ENCODE measurements at places on chromosomes 3 and 15.

DNA sequence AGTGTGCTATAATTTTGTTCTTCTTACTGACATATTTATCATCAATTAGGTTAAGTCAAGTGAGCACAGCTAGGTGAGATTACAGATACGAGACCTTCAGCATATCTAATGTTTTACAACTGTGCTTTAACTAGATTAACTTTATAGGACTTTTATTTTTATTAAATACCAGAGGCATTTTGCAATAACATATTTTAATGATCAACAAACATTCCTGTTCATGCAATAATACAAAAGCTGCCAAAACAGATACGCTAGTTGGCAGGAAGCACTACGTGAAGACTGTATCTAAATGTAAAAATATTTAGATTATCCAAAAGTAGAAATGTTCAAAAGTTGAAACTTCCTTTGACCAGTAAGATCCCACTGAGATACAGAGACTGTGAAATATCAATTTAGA, 139.1 kb downstream of the CBLB start:
- DNase-seq, result no peak

GRCh38 chr15:74873036-74873755, at the start of gene SCAMP2:
TSS of gene SCAMP2 (minus strand) at chr15:74873365. CDS start at chr15:74873255, 110 bp downstream.
- DNase-seq, result peak; percentile 95

- DNase-seq, result no peak
These were observed 12.8 kb upstream of the SH3BP5 start for GRCh38 chr3:15345066-15345607.

- no peak for DNase-seq
These were observed 60.1 kb downstream of the MGLL start for GRCh38 chr3:127762077-127762786.

GRCh38 chr15:84881520-84881830, 3.0 kb upstream of the SLC28A1 start:
- DNase-seq, result no peak

GRCh38 chr3:13650210-13651056, 101.5 kb downstream of the FBLN2 start:
- DNase-seq, result no peak

DNA sequence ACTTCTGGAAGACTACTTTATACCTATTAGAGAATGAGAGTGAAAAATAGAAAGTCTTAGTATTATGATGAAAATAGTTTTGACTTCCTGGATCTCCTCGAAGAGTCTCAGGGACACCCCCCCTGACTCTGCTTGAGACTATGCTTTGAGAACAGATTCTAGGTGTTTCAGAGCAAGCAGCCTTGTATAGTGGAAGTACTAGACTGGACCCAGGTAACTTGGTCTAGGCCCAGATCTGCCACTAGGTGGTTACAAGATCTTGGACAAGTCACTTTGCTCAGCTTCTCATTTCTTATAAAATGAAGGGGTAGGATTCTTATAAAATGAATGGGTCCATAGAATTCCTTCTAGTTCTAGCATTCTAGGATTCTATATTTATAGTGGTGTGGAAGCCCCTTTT, 9.1 kb downstream of the ABHD5 start:
- DNase-seq, result no peak

GRCh38 chr15:60540002-60540651, 61.2 kb upstream of the ICE2 start:
- DNase-seq, result no peak

DNA sequence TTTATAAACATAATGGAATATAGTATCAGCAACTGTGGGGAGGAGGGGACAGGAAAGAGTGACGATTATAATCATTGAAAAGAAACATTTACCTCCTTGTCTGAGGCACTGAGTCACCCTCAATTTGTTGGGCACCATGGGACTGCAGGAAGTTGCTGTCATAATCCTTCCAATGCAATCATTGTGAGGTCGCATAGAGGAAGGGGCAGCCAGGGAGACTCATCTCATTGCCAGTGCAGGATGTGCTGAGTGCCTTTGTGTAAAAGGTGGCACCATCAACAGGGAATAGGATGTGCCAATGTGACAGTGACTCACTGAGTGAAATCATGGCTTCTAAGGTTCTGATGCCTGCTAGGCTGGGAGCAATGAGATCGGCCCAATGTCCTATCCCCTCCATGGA, 300.4 kb upstream of the ADAMTS9 start:
- no peak for DNase-seq

- no peak for DNase-seq
These were observed 173.5 kb downstream of the ATP10A start for GRCh38 chr15:25689592-25689991.

DNA sequence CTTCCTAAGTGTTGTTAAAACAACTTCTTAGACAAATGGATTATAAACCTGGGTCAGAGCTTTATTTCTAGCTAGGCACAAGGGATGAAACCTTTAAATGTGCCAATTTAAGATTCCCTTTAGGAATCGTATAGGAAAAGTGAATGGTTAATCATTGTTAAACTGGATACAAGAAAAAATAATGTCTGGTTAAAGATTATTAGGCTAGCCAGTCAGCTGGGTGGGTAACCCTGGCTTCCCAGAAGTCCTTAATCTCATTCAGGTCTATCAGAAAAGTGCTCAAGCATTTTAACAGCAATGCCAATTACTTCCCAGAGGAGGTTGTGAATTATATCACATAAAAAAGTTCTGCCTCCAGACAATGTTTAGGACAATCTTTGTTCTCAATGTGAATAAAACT, 37.6 kb downstream of the NANOGP8 start:
- no peak for DNase-seq

DNA sequence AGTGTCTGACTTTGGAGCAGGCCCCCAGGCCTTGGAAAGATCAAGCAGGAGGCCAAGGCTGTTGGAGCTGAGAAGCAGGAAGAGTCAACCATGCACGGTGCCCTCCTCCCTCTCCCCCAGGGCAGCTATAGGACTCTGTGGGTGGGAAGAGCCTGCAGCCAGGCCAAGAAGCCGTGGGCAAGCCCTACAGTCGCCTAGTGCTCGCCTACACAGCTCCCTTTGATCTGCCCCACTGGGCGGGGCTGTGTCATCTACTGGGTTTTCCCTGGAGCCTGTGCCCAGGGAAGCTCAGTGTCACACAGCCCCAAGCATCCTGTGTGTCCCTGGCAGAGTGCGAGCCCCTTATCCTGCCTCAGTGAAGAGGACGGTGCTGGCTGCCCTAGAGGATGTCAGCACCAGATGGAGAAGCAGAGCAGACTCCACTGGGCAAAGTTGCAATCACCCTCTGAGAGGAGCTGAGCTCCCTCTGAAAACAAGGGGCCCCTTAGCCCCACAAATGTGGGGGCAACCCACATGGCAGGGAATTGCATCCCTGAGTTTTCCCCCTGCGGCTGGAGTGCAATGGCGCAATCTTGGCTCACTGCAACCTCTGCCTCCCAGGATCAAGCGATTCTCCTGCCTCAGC, 72.2 kb downstream of the KLF13 start:
- no peak for DNase-seq

GRCh38 chr3:514192-514591, 317.6 kb downstream of the CHL1 start:
- no peak for DNase-seq

GRCh38 chr3:50231581-50231980, 4.4 kb upstream of the GNAI2 start:
- no peak for DNase-seq

GRCh38 chr3:128585974-128586373, 64.6 kb downstream of the RPN1 start:
- no peak for DNase-seq

DNA sequence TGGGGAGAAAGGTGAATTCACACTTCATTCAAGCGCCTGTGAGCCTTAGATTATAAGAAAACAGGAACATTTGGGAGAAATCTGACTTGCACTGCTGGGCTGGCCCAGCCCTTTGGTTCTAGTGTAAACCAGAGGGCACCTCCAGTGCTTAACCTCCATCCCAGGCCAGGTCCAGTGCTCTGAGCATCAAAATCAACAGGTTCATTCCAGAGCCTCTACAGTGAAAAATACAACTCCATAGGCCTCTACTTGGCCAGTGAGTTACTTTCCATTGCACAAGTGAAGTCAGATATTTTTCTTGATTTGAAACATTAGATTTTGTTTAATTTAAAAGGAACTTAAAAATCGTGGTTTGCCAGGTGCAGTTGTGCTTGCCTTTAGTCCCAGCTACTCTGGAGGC, 3.0 kb downstream of the SNUPN start:
- DNase-seq, result no peak

DNA sequence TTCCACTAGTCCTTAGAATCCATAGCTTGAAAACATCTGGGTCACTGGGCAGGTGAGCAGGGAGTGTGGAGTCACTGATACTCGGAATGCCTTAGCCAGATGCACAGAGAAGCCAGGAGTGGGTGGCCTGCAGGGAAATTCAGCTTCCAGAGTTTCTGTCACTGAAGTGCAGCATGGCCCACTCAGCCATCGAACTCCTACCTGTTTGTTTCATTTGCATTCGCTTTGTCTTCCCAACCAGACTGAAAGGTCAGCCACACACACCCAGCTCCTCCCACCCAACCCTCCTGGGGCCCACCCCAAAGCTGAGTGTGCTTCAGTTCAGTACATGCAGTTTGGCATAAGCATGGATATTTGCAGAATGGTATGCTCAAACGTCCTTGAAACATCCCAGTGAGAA, 124.5 kb upstream of the ATP10A start:
- no peak for DNase-seq

GRCh38 chr3:138089091-138089490, 26.3 kb downstream of the DZIP1L start:
- DNase-seq, result no peak

- no peak for DNase-seq
These were observed 36.9 kb downstream of the RFTN1 start for GRCh38 chr3:16476636-16477035.

DNA sequence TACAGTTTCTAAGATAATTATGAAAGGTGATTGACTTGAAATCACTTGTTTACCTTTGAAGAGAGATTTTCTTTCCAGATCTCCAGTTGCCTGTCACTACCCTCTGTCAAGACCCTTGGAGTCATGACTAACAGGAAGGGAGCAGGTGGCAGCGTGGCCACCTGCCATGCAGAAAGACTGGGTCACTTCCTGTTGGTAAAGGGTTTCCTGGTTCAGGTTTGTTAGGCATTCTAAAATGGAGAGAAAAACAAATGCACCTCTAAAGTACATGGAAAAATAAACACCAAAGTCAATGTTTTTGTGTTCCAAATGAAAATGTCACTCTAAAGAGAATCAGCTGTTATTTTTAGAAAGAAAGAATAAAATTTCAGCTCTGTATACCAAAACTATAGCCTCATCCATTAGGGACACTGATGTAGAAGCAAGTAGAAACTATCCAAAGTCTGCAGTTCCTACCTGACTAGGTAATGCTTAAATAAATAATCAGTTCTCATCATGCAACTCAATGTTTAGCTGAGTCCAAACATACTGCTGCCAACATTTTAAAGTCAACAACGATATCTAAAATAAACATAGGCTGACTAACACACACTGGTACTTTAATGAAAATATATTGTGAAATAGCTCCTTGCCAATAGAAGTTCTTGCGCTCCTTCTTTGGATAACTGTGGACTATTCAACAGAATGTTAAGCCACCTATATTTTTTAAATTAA, 23.9 kb upstream of the TM4SF1 start:
- no peak for DNase-seq

DNA sequence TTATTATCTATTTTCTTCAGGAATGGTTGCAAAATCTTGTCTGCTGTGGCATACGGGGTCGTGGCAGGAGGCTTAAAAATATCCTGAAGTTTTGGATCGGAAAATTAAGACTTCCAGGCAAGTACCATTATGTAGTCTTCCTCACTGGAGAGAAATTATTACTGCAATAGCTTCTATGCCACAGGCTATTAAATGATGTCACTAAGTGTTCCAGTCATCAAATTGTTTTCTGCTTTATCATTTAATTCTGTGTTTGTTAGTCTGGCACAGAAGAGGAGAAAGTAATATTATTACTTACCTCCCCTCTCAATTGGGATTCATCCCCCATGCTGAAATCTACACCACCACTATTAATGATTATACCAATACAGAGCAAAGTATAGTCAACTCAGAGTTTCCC, 378.2 kb upstream of the ALCAM start:
- DNase-seq, result no peak

- peak; percentile 32 for DNase-seq
These were observed 71.5 kb upstream of the EIF1B start for GRCh38 chr3:40237889-40238571.

DNA sequence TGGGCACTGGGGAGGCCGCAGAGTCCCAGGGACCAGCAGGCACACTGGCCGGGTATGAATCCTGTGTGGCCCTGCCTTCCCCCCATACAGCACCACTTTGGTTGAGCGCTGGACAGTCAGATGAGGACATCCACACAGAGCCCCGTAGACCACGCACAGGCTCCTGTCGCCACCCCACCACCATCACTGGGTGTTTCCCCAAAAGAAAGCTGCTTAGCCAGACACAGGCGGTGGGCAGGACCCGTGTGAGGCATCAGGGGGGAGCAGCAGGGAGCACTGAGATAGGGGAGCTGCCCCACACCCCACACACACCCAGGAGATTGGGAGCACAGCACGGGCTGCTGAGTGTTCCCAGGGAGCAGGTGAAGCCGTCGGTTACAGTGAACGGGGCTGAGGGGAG, 42.4 kb upstream of the SLC41A3 start:
- DNase-seq, result peak; percentile 74

- peak; percentile 77 for DNase-seq
These were observed 8.0 kb downstream of the POC1A start for GRCh38 chr3:52146189-52146588.

- DNase-seq, result no peak
These were observed 63.9 kb downstream of the MEX3B start for GRCh38 chr15:81981908-81982307.

DNA sequence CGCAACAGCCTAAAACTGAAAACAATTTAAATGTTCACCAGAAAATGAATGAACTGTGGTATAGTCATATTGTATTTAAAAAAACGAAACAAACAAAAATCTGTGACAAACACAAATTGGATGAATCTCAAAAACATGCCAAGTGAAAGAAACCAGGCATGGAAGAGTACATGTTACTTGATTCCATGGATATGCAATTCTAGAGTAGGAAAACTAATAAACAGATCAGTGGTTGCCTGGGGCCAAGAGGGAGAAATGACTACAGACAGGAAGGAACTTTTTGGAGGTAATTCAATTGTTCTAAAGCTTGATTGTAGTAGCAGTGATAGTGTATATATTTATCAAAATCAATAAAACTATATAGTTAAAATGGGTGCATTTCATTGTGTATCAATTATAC, 16.8 kb downstream of the UBE3A start:
- no peak for DNase-seq

- peak; percentile 37 for DNase-seq
These were observed 48.6 kb upstream of the SLCO2A1 start for GRCh38 chr3:134078169-134078831.

DNA sequence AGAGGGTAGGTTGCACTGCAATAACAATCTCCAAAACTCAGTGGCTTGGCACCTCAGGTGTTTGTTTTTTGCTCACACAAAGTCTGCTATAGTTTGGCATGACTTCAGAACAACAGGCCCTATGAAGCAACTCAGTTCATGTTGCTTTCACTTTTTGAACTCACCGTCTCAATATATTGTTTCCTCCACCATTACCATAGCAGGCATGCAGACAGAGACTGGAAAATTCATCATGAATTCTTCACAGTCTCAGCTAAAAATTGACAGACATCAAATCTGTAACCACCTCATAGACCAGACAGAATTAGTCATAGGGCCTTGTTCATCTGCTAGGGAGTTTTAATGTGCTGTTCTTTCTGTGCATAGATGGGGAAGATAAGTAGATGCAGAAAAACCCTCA, 161.4 kb upstream of the POU1F1 start:
- no peak for DNase-seq
